ENCODE measurements at places on chromosomes 6 and 20. TPM values are rescaled to one million over a fixed set of nuclear protein-coding genes. Genes with fewer than 3 reads are reported as not detected.

DNA sequence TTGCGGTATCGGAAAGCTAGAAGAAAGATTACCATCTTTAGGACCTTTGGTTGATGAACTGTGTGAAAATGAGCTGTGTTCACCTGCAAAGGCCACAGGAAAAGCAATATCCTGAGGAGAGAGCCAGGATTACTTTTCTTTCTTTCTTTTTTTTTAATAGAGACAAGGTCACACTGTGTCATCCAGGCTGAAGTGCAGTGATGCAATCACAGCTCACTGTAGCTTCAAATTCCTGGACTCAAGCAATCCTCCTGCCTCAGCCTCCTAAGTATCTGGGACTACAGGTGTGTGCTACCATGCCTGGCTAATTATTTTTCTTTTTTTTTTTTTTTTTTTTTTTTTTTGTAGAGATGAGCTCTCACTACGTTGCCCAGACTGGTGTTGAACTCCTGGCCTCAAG is 17.2 kb downstream of the FAM184A start:
- no peak for DNase-seq

The DCBLD1 gene
- polyA plus RNA-seq = 9.5 TPM

DNA sequence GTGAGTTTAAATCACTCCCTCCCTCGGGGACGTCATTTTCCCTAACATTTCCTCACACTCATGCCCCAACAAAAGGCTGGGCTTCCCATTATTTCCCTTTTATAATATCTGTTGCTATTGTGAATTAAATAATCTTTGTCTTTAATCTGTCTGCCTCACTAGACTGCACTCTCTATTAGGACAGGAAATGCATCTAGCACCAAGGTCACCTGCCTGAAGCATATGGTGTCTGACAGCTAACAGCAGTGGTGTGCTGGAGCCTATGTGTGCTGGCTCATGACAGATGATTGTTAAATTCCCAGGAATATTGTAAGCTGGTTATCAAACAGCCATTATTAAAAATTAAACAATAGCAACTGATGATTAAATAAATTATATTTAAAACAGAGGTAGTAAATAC is 237.0 kb upstream of the CEP162 start:
- no peak for DNase-seq

DNA sequence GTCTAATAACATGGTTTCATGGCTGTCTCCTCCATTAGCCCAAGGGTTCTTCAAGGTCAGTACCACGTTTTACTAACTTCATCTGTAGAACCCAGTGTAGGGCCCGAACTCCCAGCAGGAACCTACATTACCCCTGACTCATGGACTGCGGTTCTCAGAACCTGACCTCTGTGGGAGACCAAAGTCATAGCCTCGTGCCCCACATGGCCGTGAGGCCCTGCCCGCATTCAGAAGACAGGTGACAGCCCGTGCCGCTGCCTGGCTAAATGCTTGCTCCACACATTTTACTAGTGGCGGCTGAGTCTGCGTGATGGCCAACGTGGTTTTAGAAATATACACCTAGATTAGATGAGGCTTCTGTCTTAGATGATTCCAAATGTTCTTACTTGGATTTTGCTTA is 94.9 kb downstream of the CDH4 start:
- DNase-seq = no peak

The PAK5 gene
- 0.05 TPM for polyA plus RNA-seq

DNA sequence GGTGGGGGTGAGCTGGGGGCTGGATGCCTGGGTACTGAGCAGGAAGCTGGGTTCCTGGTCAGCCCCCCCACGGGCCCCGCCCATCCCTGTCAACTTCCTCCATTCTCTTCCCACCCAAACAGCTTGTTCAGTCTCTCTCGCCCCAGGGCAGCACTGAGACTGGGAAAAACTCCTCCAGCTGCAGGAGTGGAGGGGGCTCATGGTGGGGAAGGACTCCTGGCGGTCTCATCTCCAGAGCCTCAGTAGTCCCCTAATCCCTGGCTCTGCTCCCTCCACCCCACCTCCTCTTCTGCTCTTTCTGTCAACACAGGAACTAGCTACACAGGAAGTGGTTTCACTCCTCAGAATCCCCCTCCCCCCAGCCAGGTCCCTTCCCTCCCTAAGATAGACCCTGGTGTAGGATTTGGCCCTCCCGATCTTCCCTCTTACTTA is at the start of gene GPSM3:
GPSM3 (minus strand) TSS at position 36 of the 432 bp plus-strand sequence. CDS start 130 bp downstream, outside the sequence.
- DNase-seq = no peak

DNA sequence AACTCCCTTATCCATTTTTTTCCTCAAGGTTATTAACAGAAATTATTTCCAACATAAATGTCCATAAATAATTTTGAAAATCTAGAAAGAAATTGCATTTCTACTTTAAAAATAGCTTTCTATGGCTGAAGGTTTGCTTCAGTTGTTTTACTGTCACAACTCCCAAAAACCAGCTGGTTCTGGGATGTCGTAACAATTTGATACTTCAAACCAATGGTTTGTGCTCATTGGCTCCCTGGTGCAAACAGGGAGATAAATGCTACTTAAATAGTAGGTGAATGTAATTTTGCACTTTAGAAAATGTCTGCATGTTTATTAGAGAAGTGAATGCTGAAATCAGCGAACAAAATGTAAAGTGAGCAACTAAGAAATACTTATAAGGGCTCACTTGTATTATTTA is 31.1 kb downstream of the LAMA2 start:
- no peak for DNase-seq

DNA sequence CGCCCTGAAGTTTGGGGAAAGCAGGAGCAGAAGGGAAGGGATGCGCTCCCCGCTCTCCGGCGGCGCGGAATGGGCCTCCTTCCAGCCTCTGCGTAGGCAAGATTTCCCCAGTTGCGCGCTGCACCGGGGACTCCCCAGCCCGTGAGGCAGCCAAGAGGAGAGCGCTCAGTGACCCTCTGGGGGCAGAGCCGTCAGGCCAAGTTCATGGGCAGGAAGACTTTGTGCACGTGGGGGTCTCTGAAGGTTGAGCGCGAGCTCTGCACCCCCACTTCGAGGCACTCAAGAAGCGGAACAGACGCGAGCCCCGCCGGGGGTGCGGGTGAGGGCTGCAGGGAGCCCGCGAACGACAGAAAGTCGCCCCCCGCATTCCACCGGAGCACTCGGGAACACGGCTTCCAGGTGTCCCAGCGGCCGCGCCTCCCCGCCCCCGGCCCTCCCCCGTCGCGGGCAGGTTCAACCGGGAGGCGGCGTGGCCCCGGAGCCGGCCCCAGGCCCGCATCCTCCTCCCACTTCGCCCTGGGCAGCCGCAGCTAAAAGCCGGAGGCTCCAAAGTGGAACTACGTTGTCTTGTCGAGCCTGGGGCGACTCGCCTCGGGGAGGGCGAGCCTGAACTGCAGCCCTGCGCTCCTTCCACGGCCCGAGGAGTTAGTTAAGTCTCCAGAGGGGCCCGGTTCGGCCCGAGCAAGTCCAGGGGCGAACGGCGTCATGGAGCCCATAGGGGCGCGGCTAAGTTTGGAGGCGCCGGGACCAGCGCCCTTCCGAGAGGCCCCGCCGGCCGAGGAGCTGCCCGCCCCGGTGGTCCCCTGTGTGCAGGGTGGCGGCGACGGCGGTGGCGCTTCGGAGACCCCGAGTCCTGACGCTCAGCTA is at the start of gene PPP1R3G:
PPP1R3G (plus strand) TSS at position 561 of the 867 bp plus-strand sequence; CDS start at position 706, 145 bp downstream.
- DNase-seq = peak; percentile 76

The PRND gene
- polyA plus RNA-seq = 31.3 TPM

DNA sequence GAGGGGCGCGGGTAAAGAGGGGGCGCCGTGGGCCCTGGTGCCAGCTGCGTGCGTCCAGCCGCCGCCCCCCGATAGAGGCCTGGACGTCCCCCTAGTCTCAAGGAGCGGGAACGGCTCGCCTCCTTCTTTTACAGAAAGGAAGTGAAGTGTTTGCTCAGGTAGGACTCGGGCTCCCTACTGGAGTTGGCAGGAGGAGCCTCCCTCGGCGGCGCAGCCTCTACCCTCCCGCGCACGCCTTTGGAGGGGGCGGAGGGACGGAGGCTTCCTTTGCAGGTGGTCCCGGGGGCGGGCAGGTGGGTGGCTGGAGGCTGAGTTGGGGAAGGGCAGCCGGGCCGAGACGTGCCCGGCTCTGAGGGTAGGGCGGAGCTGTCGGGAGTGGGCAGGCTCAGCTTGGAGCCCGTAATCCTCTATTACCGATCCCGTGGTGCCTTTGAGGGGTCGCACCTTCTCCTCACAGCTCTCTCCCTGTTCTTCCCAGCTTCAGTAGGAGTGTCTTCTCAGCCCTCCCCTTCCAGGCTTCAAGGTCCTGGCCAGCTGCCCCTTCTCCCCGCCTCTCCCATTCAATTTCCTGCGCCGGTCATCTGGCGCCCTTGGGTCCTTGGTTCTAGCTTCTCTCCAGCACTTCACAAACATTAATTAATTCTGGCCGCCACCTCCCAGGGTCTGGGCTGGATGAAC is 728 bp downstream of the ITPR3 start:
- DNase-seq = no peak

The MEI4 gene
- 0.08 TPM for polyA plus RNA-seq

DNA sequence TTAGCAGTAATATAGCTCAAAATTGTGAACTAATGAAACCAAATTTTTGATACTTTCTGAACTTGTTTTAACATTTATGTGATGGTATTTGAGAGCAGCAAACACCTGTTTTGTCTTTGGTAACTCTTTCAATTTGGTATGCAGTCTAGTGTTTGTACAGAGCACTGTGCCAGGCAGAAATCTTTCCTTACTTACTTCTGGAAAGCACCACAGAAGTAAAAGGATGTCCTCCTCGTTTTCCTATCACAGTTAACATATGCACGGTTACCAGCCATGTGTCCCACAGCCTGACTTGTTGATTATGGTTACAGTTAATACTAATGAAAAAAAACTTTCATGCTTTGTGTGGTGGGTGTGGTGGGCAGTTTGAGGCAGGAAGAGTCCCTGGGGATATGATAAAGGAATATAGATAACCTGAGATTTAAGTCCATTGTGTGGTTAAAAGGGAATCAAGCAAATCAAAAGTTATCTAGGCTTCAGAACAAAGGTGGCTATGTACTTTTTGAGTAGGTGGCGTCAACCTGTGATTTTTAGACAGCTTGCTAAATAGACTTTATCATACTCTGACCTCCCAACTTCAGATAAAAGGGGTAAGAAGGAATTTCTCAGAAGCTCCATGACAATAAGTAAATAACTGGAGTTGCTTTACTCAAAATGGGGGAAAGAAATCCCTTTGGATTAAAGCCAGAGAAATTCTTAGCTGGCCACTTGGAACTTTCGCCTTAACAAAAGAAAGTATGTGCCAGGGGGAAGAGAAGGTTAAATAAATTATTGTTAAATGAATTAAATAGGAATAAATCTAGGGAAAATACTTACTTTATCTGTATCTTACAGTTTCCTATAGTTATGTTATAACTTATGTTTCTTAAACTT is 20.1 kb upstream of the COL10A1 start:
- no peak for DNase-seq

DNA sequence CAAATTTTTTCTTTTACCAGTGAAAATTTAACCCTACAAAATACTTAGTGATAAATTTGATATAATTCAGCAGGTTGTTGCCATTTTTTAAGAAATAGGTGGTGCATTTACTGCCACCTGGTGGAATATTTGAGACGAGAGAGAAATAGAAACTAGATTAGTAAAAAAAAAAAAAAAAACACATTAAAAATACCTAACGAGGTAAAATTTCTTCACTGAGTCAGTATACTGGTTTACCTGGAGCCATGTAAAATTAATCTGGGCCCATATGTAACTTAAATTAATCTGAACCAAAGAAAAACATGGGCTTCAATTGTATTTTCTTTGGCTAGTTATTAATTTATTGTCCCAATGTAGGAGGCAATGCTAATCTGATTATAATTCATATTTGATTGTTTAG is 520.8 kb downstream of the EPM2A start:
- peak; percentile 39 for DNase-seq

The PGC gene
- polyA plus RNA-seq = not detected

- DNase-seq = no peak
Measured at GRCh38 chr6:39760226-39760952, 31.8 kb upstream of the DAAM2 start.

- no peak for DNase-seq
Measured at GRCh38 chr6:162921510-162922040, 193.8 kb downstream of the PACRG start.

The RPS21 gene
- 1,144 TPM for polyA plus RNA-seq

The CTCFL gene
- not detected for polyA plus RNA-seq

GRCh38 chr6:106005954-106006353 is 80.2 kb upstream of the PRDM1 start:
- DNase-seq = no peak

The CPNE5 gene
- 30.5 TPM for polyA plus RNA-seq

DNA sequence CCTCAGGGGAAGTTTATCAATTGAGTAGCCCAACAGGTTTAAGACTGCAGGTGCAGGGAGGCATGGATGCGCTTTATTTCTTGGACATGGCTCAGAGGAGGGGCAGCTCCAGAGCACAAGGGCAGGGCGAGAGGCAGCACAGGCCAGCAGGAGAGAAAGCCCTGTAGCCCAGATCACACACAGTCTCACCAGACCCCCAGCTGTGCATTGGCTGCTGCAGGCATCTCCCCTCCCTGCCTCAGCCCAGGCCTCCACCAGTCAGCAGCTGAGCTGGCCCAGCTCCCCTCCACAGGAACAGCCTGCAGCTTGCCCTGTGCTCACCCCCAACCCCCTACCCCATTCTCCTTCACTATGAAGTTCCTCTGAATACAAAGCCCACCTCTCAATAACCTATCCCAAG is 24.7 kb downstream of the MRPL14 start:
- no peak for DNase-seq

DNA sequence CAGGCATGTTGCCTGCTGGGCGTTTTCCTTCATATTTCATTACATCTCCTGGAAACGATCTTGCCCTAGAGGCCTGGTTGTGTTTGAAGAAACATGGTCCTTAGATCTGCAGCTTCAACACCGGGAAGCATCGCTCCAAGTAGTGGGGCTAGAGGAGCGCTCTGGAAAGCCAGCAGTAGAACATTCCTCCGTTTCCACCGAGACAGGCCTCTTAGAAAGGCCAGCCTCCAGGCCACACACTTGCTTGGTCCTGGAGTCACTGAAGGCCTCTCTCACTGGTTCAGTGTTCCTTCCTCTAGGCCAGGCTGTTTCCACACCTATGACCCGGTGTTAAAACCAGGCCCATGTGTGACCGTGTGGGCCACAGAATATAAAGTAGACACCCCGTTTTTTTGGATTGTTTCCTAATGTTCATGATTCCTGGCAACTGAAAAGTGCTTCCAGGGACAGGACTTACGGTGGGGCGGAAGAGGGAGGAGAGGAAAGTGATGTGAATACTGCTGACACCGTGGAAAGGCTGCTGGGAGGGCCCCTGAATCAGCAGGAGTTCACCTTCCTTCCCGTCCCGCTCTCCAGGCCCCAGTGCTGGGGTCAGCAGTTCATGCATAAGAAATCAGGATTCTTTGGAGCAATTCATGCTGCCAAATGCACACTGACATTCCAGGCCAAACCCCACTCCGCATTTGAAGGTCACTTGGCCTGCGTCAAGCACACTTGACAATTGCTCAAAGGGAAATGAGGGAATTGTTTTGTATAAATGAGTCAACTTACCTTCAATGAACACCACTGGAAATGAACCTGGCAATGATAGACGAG is 83.8 kb downstream of the IYD start:
- DNase-seq = peak; percentile 63

Data from muscle of arm (tissue), 14 donors.